ENCODE measurements at places on chromosomes 16 and 17. TPM values are rescaled to one million over a fixed set of nuclear protein-coding genes. Genes with fewer than 3 reads are reported as not detected.
A peak's percentile ranks its signal among the peaks of the same experiment; 100 is the strongest.

DNA sequence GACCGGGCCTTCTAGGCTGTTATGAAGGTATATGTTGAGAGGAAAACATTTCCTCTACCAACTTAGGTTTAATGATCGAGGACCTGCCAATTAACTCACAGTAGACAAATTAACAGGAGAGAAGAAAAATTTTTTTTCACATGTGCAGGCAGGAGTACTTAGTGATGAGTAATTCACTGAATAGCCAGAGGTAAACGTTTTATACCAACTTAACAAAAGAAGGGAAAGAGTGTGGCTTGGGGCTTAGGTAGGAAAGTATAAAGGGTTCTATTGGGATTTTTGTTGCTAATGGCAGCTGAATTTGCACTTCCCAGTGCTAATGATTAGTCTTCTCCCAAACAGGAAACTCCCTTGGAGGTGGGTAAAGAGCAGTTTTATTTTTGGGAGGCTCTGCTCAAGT lies 121.6 kb upstream of the HS3ST4 start:
- H3K4me3 ChIP-seq = no peak overlapping the region
- no peaks in the 10 kb centered on the region for H3K36me3 ChIP-seq
- H3K27ac ChIP-seq = no peak overlapping the region
- H3K27me3 ChIP-seq = no peaks in the 10 kb centered on the region

- no peaks in the 10 kb centered on the region for H3K4me1 ChIP-seq
- DNase-seq = no peak
- H3K27me3 ChIP-seq = no peaks in the 10 kb centered on the region
- no peak overlapping the region for H3K27ac ChIP-seq
These were observed 102.9 kb downstream of the HIC1 start for GRCh38 chr17:2157675-2158395.

DNA sequence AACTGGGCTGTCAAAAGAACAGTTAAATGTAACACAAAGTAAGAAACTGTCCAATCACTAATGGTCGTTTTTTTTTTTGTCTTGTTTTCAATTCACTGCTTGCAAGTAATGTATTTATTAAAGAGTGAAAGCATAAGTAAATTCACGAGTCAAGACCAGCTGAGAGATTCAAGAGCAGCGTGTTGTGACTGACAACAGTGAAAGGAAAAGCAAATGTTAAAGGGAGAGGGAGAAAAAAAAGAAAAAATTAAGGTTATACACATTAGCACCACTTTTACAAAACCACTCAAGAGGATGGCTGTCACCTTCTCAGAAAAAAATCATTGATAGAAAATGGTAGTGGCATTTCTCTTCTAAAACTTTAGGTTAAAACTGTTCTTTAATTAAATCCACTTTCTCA lies 36.1 kb downstream of the GPATCH8 start:
- DNase-seq = no peak
- no peaks in the 10 kb centered on the region for H3K36me3 ChIP-seq
- no peaks in the 10 kb centered on the region for H3K4me1 ChIP-seq
- no peak overlapping the region for H3K4me3 ChIP-seq

- H3K27ac ChIP-seq = no peak overlapping the region
- H3K27me3 ChIP-seq = no peaks in the 10 kb centered on the region
- no peak overlapping the region for H3K4me3 ChIP-seq
- no peaks in the 10 kb centered on the region for H3K36me3 ChIP-seq
- H3K4me1 ChIP-seq = peaks cover 11% of the 10 kb centered on the region
These were observed 7.5 kb upstream of the NOS2 start for GRCh38 chr17:27807567-27808470.

GRCh38 chr16:64745258-64745930 lies 376.5 kb downstream of the CDH11 start:
- no peaks in the 10 kb centered on the region for H3K36me3 ChIP-seq
- H3K27me3 ChIP-seq = no peaks in the 10 kb centered on the region
- no peak for DNase-seq
- no peak overlapping the region for H3K27ac ChIP-seq

DNA sequence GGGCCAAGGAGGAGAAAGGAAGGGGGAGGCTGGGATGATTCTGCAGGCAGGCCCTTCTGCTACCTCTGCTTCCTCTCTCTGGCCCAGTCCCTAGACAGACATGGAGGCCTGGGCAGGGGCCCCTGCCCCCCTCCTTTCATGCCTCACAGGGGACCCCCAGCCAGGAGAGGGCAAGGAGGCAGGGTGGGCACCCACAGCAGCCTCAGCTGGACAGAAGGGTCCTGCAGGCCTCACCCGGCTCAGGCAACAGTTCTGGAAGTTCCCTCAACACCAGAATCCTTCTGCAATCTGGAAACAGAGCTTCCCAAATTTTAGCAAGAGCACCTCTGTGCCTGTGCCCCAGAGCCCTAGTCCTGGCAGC lies 8.7 kb downstream of the ARHGAP27 start:
- peak overlapping the region; percentile 95 for H3K27ac ChIP-seq
- peak overlapping the region; percentile 46 for H3K4me3 ChIP-seq

DNA sequence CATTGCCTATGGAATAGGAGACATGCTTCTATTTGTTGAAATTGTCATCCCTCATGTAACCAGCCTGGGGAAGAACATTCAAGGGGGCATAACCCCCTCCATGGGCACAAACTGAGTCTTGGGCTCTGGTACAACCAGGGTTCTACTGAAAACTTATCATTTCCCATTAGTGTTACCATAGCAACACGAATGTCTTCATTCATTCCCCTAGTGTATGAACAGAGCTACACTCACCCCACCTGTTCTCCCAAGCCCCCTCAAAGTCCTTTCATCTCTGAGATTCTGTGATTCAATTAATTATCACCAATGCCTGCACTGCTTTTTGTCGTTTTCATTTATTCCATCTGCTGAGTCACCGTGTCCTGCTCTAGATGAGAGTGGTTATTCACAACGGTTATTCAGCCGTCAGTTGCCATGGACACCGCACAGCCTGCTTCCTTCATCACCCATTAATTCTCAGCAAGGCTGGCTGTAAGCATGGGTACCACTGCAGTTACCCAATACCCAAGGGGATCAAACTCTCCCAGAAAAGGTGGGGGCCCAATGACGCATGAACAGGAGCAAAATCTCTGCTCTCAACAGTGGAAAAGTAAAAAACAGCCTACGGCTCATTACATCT lies 1.6 kb upstream of the GAST start:
- H3K27me3 ChIP-seq = no peaks in the 10 kb centered on the region
- DNase-seq = no peak
- no peak overlapping the region for H3K27ac ChIP-seq

DNA sequence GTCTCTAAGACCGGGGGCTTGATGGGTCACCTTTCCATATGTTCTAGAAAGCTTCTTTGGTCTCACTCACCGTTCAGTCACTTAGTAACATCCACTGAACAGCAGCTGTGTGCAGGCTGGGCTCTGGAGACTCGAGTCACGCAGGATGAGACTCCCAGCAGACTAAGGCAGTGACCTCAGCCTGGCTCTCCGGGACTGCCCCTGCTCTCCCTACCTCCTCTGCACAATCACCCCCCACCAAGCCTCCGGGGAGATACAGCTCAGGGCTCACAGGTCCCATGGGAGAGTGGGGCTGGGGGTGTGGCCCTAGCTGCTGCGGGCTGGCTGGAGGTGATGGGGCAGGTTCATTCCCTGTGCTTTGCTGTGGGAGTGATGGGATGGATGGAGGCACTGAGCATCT lies 14.1 kb downstream of the FLYWCH2 start:
- H3K27ac ChIP-seq = no peak overlapping the region
- no peak for DNase-seq
- no peaks in the 10 kb centered on the region for H3K4me1 ChIP-seq
- no peaks in the 10 kb centered on the region for H3K27me3 ChIP-seq
- no peaks in the 10 kb centered on the region for H3K36me3 ChIP-seq

- peaks cover 28% of the 10 kb centered on the region for H3K4me1 ChIP-seq
- no peak overlapping the region for H3K4me3 ChIP-seq
- H3K27ac ChIP-seq = no peak overlapping the region
- H3K36me3 ChIP-seq = peaks cover 46% of the 10 kb centered on the region
- no peaks in the 10 kb centered on the region for H3K27me3 ChIP-seq
These were observed 37.8 kb downstream of the DCUN1D3 start for GRCh38 chr16:20862162-20862960.

DNA sequence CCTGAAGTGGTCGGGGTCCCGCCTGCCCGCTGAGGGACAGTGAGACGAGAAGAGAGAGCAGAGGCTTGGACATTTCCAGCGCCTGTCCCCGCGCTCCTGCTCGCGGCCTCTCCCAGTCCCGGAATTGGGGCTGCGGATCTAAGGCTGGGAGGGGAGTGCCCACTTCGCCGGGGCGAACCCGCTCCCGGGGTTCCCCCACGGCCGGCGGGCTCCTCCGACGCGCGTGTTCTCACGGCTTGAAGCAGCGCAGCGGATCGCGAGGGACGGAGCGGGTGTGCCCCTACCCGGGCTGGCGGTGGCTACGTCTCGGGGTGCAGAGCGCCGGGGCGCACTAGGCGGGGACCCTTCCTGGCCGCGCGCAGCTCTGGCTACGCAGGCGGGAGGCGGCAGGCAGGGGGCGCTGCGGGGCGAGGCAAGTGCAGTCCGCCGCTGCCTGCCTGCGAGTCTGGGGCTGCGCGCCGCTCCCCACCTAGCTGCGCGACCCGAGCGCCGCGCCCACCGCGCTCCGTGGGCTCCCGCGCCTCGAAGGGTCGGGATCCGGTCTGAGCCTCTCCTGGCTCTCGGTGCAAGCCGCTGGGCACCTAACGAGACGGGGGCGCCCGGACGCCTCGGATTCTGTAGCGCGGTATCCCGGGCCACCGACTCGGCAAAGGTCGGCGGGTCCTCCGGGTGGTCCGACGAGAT lies 1.2 kb downstream of the NGFR start:
- H3K27me3 ChIP-seq = peaks cover 12% of the 10 kb centered on the region
- no peaks in the 10 kb centered on the region for H3K36me3 ChIP-seq
- DNase-seq = no peak
- H3K27ac ChIP-seq = no peak overlapping the region
- peak overlapping the region; percentile 39 for H3K4me3 ChIP-seq
- peaks cover 30% of the 10 kb centered on the region for H3K4me1 ChIP-seq

GRCh38 chr17:60744355-60744966 lies 66.8 kb downstream of the BCAS3 start:
- no peaks in the 10 kb centered on the region for H3K36me3 ChIP-seq
- no peak for DNase-seq
- peak overlapping the region; percentile 58 for H3K27ac ChIP-seq
- H3K4me3 ChIP-seq = no peak overlapping the region
- H3K4me1 ChIP-seq = no peaks in the 10 kb centered on the region
- H3K27me3 ChIP-seq = no peaks in the 10 kb centered on the region

- H3K27me3 ChIP-seq = no peaks in the 10 kb centered on the region
- no peaks in the 10 kb centered on the region for H3K36me3 ChIP-seq
- DNase-seq = no peak
These were observed 21.5 kb upstream of the SRSF1 start for GRCh38 chr17:58028578-58028977.

DNA sequence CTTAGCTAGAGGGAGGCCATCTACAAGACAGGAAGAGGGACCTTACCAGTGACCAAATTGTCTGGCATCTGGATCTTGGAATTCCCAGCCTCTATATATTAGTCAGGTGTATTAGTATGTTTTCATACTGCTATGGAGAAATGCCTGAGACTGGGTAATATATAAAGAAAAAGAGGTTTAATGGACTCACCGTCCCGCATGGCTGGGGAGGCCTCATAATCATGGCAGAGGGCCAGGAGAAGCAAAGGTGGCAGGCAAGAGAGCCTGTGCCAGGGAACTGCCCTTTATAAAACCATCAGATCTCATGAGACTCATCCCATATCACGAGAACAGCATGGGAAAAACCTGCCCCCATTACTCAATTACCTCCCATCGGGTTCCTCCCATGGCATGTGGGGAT lies 500.2 kb downstream of the SHISA9 start:
- H3K27ac ChIP-seq = no peak overlapping the region
- no peak overlapping the region for H3K4me3 ChIP-seq
- DNase-seq = no peak
- H3K27me3 ChIP-seq = no peaks in the 10 kb centered on the region

DNA sequence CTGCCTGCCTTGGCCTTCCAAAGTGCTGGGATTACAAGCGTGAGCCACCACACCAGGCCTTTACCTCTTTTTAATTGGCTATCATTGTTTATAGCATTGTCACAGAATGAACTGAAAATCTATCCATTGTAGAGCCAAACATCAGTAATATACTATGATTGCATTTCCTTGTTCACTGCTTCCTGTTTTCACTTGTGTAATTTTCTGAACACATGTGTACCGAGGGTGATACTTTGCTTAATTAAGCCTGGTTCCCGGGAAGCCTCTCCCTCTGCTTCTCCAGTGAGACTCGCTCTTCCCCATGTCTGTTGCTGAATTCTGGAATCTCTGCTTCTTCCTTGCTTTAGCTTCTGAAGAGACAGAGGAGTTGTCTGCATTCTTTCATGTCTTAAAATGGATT lies 33.1 kb downstream of the POLR3E start:
- H3K4me3 ChIP-seq = no peak overlapping the region
- no peaks in the 10 kb centered on the region for H3K27me3 ChIP-seq
- no peak for DNase-seq
- H3K36me3 ChIP-seq = peaks cover 44% of the 10 kb centered on the region
- H3K4me1 ChIP-seq = no peaks in the 10 kb centered on the region

GRCh38 chr17:37844158-37844976 lies 79.8 kb upstream of the TBC1D3K start:
- no peak overlapping the region for H3K27ac ChIP-seq
- H3K4me3 ChIP-seq = no peak overlapping the region

DNA sequence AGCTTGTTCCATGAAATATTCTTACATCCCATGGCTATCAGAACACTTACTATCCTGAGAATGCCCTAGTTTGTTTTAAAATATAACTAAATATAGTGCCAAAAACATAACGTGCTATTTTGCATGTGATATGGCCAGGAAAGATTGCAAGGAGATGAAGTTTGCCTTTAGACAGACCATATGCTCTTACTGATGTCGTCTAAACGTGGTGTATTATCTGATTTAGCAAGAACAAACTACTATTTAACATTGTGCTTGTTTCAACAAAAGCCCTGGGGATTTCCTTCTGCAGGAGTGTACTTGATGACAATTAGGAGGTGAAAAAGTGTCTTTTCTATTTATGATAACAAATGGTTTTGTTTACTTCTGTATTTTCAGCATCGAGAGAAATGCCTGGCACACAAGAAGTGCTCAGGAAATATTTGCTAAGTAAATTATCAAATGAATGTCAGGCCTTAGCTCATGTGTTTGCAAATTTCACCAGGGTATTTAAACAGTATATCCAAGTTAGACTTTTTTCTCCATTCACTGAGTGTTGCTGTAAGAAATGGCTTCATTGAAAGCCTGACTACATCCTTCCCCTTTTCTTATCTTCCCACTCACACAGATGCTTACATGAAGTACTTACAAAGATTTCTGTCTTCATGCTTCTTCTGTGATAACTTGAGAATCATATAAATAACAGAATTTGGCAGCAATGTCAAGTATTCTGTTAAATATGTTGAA lies 1033.6 kb downstream of the CDH8 start:
- H3K27ac ChIP-seq = no peak overlapping the region
- H3K4me3 ChIP-seq = no peak overlapping the region
- no peaks in the 10 kb centered on the region for H3K4me1 ChIP-seq
- DNase-seq = no peak

GRCh38 chr16:35642322-35642835 lies 2183.0 kb downstream of the TP53TG3F start:
- no peak overlapping the region for H3K4me3 ChIP-seq
- no peak overlapping the region for H3K27ac ChIP-seq
- H3K27me3 ChIP-seq = no peaks in the 10 kb centered on the region

SAMD14 gene
- 0.57 TPM for total RNA-seq

PDE6G gene
- total RNA-seq = not detected

ACSM5 gene
- total RNA-seq = not detected

SYCE1L gene
- not detected for total RNA-seq

PYDC1 gene
- not detected for total RNA-seq

C16orf89 gene
- 0.38 TPM for total RNA-seq

HOXB6 gene
- 3.1 TPM for total RNA-seq

TPSD1 gene
- not detected for total RNA-seq

NQO1 gene
- 442 TPM for total RNA-seq

All from esophagus squamous epithelium (tissue), 5 donors.